H7 (cell line): ENCODE measurements at places on chromosomes 2 and 18. TPM values are rescaled to one million over a fixed set of nuclear protein-coding genes. Genes with fewer than 3 reads are reported as not detected.

DNA sequence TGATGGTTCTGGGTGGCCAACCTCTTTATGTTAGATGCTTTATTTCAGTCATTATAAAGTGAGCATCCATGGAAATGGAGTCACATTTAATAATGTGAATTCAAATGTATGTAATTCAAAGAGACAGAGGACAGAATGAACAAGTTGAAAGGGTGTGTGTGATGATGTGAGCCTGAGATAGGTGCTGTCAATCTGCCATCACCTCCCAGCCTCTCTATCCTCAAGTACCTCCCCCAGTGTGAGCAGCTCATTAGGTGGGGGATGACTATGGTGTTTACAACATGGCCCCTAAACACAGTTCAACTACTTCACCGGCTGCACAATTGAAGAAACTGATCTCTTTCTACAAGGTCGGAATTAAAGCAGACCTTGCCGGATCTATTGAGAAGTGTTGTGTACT lies 74.7 kb upstream of the IGFBP5 start:
- no peak for DNase-seq

Gene HDLBP
- total RNA-seq, result 362 and 415 TPM in 2 replicates

- DNase-seq, result no peak
Observed at GRCh38 chr2:94879982-94880377, 8.8 kb downstream of the TEKT4 start.

DNA sequence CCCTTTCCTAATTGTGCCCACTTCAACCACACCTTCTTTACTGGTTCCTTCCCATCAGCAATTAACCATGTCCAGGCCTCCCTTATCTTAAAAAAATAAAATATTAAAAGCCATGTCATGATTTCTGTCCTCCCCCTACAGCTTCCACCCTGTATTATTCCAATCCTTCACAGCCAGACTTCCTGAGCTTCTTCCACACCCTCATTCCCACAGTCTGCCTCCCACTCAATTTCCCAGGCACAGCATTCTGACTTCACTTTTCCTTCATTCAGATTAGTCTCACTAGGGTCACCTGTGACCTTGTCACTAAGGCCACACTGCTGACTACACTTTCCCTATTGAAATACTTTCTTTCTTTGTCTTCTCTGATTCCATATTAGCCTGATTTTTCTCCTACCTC lies 159.4 kb downstream of the DIS3L2 start:
- DNase-seq, result no peak

- DNase-seq, result no peak
Observed at GRCh38 chr2:157592948-157593347, 35.7 kb downstream of the ACVR1C start.

Gene GALNT3
- total RNA-seq, result 8.0 and 17.1 TPM in 2 replicates

DNA sequence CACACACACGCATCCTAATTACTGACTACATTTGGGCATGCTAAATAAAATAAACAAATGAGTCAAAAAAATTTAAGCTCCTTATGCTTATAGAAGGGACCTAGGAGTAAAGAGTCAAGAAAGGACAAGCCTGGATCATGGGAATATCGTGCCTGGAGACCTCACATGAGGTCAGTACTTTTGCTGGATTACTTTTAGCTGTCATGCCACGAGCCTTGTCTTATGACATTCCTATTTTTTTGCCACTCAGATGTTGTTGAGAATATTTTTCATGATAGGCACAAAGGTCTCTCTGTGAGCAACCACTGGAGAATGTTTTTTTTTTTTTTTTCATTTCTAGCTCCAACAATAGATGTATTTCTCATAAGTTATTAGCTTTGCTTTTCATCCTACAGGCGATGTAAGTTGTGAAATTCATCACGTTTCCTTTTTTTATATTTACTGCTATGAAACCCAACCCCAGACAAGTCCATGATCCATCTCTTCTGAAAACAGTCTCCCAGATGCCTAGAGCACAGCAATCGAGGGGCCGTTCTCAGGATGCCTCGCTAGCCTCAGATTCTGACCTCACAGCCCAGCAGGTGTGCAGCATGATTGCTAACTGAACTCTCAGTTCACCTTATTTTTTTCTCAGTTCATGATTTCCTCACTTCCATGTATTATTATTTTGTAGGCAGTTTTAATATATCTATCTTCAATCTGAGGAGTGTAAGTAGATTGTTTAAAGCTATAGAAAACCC lies 464.5 kb downstream of the IRS1 start:
- no peak for DNase-seq

DNA sequence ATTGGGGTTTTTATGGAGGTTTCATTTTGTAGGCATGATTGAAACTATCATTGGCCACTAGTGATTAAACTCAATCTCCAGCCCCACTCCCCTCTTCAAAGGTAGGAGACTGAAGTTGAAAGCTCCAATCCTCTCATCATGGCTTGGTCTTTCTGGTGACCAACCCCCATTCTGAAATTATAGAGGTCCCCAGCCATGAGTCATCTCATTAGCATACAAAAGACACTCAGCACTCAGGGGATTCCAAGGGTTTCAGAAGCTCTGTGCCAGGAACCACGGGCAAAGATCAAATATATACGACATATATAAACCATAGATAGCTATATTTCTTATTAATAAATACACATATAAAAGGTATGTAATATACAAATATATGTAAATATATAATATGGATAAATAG lies 256.0 kb upstream of the POU3F3 start:
- DNase-seq, result no peak

DNA sequence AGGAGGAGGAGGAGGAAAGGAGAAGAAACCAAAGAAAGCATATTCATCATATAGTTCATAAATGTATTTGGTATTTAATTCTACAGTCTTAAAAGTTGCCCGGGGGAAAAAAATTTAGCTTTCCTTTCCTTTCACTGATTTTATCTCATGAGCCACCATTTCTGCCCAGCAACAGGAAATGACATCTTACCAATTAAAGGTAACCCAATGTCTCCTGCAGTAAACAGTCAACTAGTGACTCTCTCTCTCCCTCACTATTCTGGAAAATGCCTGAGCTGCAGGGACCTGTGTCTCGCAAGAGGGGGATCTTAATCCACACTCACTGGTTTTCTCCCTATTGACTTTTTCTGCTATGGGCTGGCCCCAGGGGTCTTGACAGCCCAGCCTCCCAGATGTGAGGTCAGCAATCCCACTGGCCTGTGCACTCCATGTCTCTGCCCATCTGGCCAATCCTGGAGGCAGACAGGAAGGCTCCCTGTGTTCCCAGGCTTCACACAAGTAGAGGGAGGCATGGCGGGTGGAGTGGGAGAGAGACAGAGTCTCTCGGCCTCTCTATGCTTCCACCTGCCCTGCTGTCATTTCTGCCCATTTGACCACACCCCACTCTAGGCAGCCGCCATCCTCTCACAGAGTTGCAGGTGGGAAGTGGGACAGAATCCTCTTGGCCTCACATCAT lies 85.4 kb upstream of the CABLES1 start:
- DNase-seq, result no peak

DNA sequence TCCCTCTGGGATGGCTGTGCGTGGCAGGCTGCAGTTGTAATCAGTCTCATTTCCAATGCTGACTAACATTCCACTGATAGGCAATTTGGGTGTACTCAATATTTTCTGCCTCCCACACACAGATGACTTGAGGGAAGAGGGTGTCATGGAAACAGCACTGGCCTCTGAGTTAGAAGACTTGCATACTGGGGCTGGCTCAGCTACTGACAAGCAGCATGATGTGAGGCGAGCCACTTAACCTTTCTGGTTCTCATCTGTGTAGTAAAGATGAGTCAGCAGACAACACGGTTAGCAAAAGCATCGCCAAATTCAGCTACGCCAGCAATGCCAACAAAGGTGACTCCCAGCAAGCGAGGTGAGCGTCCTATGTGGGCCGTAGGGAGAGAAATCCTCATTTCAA lies 73.5 kb downstream of the COLEC12 start:
- DNase-seq, result no peak

- no peak for DNase-seq
Observed at GRCh38 chr18:36729197-36729596, 99.6 kb downstream of the TPGS2 start.

Gene FOXI3
- 1.7 and 2.7 TPM in 2 replicates for total RNA-seq

DNA sequence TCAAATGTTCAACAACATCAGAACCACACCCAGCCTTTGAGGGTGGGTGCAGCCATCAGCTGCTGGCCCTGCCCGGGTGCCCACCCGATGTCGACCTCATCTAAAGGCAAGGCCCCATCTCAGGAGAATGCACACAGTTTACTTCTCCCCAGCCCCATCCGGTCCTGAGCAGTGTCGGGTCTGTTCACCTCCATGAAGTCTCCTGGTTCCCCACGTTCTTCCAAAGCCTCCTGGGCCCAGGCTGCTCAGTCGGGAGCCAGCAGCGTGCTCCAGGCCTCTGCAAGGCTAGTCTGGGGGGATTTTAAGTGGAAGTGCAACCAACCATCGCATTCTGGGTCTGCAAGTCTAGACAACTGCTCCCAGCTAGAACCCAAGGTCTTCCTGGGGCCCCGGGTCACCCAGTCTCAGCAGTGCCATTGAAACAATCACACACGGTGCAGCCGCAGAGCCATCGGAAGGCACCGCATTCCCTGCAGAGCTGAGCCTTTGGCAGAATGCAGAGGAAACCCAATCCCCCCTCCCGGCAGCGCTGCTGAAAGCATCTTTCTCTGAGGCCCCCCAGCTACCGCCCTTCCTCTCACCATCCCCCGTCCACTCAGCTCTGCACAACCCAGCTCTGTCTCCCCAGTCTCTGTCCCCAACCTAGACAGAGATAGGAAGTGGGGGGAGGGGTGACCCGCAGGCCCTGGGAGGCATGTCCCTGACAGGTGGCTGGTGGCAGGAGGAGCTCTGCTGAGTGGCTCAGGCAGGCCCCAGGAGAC lies 8.5 kb downstream of the ESPNL start:
- peak; percentile 76 for DNase-seq

DNA sequence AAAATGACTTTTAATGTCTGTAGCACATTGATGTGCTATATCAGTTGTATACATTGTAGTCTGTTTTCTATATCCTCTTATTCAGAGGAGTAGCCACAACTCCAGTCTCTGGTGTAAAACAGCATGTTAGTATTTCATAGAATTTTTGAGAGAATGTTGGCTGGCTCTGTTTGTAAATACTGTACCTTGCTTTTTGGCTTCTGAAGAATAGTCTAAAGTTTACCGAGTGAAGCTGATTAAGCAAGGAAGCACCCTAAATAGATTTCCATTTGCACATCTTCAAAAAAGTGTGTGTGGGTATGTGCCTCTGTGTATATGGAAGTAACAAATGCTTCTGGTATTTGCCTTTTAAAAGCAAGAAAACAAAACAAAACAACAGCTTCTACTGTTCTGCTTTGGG lies 50.5 kb downstream of the MAP4K4 start:
- no peak for DNase-seq
